ENCODE measurements at places on chromosomes 7 and 10. TPM values are rescaled to one million over a fixed set of nuclear protein-coding genes. Genes with fewer than 3 reads are reported as not detected.
A peak's percentile ranks its signal among the peaks of the same experiment; 100 is the strongest.

Gene FKBP6
- total RNA-seq, result not detected

Gene CCDC172
- total RNA-seq, result not detected

DNA sequence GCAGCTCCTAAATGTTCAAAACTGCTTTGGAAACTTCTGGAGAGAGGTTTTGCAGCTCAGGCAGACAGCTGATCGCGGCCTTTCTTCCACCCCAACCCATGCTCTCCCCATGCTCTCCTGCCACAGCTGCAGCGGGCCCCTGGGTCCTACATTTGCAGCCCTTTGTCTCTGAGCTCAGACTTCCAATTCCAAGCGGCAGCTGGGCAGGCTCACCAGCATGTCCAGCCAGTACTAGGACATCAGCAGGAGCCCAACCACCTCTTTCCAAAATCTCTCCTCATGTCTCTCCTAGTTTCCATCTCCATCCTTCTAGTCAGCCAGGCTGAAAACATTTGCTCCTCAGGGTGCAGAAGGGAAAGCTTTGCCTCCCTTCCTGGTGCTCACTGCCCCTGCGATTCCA lies 6.0 kb downstream of the LEP start:
- DNase-seq, result no peak

Gene TMEM139
- total RNA-seq, result 0.91 TPM

GRCh38 chr7:151925446-151926335 lies 30.6 kb upstream of the GALNTL5 start:
- peak; percentile 30 for DNase-seq

Gene TSPAN12
- not detected for total RNA-seq

Gene BLNK
- 0.35 TPM for total RNA-seq

Gene VAX1
- total RNA-seq, result not detected

Gene OGDHL
- total RNA-seq, result not detected

DNA sequence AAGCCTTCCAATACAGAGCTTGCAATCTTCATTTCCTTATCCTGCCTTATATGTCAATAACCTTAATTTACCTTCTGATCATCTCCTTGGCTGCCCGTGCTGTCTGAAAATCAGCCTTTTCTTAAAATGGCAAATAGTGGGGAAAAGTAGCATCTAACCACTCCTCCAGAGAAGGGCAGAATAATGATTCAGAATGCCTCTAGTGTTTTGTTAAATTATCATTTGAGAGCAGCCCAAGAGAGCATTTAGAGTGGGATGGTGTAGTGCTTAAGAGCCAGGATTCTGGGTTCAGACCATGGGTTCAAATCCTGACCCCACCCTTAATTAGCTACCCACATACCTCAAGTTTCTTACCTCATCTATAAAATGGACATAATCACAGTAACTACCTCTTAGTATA lies 4.6 kb upstream of the TMEM139 start:
- no peak for DNase-seq

Gene GLI3
- not detected for total RNA-seq

Gene PKD2L1
- not detected for total RNA-seq

DNA sequence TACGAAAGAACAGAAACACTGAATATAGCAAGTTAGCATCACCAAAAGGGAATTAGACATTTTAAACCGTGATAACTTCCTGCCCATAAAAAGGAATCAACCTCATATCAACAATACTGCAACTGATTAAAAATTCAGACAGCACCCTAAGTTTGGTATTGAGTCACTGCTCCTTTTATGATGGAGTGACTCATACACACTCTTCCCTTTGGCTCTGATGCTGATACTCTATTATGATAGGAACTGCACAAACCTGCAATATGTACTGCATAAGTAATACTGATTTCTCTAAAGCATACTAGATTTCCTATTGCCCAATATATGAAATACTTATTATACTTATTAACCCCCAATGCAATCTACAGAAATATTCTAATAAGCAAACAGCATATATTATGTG lies 118.7 kb downstream of the PARD3 start:
- DNase-seq, result no peak

DNA sequence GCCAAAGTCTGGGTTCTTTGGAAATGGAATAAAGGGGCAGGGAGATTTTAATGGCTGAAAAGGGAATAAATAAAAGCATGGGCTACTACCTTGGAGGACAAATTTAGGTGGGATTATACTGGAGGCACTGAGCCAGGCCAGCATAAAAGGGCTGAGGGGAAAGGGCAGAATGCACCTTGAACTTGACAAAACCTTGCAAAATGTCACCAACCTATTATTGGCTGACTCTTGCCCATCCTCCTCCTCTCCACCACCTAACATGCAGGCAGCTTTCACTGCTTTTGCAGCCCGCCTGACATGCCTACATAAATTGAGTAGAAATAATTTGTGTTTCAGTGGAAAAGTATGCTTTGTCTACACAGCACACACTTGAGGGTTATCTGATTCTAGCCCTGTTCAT lies 65.3 kb upstream of the ABLIM1 start:
- no peak for DNase-seq

DNA sequence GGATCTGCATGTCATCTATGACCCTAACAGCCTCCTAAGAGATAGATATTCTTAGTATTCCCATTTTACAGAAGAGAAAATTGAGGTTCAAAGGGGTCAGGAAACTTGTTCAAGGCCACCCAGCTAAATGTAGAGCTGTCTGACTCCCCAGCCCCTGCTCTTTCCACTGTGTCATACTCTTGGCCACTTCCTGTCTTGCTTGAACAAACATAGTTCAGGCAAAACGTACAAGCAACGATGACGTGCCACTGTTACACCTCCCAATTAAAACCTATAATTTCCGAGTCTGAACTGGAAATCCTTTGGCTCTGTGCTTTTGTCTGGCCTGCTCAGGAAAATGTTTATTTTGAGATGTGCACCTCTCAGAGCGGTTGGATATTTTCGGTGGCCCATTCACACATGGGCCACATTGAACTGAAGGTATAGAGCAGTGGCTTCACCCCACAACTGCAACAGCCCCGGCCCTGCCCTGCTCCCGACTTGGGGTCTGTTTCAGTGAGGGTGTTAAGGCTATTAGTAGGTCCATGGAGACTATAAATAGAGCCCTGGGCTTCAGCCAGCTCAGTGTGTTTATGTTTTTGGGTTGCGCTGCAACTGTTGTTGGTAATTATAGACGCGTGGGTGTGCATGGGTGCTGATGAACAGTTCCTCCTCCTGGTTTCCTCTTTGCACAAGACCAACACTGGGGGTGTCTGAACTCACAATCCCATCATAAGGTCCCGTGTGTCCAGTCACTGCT lies 172.3 kb upstream of the ADO start:
- peak; percentile 80 for DNase-seq

Gene GRIFIN
- not detected for total RNA-seq

- DNase-seq, result no peak
These were observed 56.3 kb downstream of the RASGEF1A start for GRCh38 chr10:43210556-43210955.

Data from CD4-positive, CD25-positive, alpha-beta regulatory T cell (primary cell).